Left colon (tissue), 2 donors: ENCODE measurements at places on chromosomes 12 and 14. TPM values are rescaled to one million over a fixed set of nuclear protein-coding genes. Genes with fewer than 3 reads are reported as not detected.
A peak's percentile ranks its signal among the peaks of the same experiment; 100 is the strongest.

DNA sequence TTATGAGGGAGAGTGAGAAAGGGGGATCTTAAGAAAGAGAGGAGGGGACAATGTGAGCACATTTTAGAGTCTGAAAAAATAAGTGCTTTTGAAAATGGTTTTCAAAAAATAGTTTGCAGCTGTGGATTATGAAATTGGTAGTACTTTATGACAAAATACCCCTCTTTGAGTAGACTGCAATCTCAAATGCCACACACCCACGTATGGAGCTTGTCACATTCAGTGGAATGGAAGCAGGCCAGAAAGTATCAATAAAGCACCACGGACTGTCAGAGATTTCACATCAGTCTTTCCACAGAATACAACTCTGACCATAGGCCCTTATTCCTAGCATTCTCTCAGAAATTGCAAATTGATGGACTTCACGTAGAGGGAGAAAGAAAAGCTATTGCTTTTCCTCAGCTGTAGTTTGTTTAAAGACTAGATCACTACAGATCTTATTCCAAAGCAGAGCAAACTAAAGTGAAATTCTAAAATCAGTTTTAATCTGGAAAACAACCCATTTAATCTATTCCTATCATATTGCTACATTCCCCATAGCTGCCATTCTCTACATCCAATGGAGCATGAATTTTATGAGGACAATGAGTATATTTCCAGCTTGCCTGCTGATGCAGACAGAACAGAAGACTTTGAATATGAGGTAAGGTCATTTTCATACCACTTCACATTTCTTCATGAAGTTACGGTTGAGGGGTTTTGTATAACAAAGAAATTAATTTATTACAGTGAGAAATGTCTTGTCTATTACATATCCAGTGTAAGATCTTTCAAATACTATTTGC lies 321.3 kb downstream of the PDZRN4 start:
- no peak for DNase-seq

DNA sequence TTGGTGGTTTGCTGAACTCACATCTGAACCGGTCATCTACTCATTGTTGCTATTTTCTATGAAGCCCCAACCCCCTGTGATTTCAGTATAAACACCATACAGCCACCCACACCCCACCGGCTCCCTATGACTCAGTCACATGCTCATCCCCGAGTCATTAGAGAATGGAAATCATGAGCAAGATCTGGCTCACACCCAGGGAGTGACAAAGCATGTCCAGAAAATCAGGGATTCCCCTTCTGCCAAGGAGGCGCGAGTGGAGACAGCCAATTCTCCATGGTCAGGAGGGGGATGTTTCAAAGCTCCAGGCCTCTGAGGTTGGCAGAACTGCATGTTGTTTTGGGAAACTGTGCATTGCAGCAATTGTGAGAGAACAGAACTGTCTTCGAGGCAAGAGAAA lies 657.5 kb upstream of the TBX3 start:
- peak; percentile 34 for DNase-seq

GRCh38 chr14:78491048-78491447 lies 320.9 kb downstream of the NRXN3 start:
- no peak for DNase-seq

DNA sequence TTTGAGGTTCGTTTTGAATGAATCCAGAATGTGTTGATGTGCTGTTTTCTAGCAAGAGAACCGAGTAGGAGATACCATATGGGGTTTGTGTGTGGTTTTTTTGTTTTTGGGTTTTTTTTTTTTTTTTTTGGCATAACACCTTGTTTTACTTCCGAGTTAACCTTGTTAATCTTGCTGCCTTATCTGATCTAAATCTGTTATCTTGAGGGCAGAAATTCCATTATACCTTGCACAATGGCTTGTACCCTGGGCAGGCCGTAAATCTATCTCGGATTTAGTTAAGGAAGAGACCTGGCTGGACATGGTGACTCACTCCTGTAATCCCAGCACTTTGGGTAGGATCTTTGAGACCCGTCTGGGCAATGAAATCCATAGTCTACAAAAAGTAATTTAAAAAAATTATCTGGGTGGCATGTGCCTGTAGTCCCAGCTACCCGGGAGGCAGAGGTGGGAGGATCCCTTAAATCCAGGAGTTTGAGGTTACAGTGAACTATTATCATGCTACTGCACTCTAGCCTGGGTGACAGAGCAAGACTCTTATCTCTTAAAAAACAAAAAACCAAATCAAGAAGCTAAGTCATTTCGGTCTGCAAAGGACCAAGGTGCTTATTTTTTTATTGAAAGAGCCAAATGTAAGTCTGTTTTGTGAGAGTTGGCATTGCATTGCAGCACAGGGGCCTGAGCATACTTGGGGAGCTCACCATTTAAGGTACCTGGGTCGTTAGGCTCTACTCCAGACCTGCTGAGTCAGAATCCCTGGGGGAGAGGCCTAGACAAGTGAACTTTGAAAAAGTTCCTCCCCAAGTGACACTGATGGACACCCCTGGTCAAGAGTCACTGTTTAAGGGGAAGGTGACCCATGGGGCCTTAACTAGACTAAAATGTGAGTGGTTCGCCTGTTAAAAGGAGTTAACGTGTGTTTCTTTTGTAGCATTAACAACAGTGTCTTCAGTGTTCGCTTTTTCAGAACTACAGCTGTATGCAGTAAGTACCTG lies 6.7 kb downstream of the DLST start:
- no peak for DNase-seq

DNA sequence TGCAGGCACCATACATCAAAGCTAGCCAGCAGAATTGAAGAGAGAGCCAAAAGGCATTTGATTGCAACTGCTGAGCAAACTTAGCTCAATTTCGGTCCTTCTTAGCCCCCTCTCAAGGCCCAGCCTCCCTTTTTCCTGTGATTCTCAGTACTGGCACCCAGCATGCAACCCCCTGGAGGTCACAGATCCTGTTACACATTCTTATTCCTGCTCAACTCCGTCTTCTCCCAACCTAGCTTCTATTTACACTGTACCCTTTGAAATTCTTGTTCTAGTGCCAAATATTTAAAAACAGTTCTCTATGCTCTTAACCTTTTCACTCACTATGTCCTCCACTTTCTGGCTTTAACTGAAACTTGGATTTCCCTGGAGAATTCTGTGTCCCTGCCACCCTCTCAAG lies 131.3 kb upstream of the CPSF6 start:
- DNase-seq = no peak

GRCh38 chr12:56749853-56750252 lies 2.3 kb downstream of the PRIM1 start:
- DNase-seq = no peak

DNA sequence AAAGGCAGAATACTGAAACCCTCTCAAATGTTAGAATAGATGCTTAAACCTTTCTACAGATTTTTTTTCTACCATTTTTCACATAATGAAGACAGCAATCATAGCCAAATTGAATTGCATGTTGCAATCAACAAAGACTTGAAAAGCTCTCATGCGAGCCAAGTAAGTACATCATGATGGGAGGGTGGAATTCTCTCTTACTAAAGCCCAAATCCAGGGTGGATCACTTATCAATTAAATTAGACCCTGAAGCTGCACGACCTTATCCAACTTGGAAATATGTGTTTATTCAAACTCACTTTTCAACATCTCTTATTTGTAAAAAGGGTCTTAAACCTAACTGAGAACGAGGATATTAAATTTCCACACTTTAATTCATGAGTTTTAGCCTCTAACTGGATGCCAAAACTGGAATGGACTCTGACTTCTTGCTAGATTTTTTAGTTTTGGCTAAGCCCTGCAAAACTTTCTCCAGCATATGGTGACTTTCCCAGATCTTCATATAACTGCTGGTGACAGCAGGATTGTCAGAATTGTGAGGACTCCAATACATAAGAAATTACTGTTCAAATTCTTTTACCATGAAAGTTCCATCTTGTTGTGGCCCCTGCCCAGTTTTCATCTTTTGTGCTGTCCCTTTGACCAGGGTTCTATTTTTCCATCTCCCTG lies 53.6 kb downstream of the HECTD4 start:
- no peak for DNase-seq

- DNase-seq = no peak
Observed at GRCh38 chr12:106646472-106646871, 63.7 kb downstream of the RFX4 start.

- DNase-seq = no peak
Observed at GRCh38 chr12:77973579-77973978, 142.9 kb downstream of the NAV3 start.

DNA sequence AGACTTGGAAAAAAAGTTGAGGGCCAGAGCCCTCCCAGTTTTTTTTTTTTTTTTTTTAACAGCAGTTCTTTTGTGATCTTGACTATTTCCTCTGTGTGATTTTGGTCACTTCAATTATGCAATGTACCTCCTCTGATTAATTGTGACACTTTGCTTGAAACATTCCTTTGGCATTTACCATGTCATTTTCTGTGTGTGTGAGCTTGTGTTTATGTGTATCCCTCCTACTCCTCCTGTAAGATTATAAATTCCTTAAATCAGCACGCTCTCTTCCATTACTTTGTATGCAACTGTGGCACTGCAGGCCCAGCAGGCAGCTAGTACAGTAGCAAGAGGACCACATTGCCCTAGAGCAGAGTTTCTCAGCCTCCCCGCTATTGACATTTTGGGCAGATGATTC lies 33.2 kb upstream of the GALNT16 start:
- DNase-seq = no peak

DNA sequence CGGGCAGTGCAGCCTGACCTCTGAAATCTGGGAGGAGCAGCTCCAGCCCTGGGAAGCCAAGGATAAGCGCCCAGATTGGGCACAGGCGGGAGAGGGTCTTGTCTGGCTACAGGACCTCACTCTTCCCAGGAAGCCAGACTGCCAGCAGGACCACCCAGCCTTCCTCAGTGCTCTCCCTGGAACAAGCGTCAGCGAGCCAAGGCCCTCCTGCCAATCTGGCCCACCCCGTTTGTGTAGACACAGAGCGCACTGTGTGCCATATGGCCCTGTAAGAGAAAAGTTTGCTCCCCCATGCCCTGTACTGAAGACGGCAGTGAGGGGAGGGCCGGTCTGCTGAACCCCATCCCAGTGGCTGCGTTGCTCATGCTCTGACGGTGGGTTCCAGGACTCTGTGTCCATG lies 1.2 kb upstream of the C14orf180 start:
- DNase-seq = no peak

DNA sequence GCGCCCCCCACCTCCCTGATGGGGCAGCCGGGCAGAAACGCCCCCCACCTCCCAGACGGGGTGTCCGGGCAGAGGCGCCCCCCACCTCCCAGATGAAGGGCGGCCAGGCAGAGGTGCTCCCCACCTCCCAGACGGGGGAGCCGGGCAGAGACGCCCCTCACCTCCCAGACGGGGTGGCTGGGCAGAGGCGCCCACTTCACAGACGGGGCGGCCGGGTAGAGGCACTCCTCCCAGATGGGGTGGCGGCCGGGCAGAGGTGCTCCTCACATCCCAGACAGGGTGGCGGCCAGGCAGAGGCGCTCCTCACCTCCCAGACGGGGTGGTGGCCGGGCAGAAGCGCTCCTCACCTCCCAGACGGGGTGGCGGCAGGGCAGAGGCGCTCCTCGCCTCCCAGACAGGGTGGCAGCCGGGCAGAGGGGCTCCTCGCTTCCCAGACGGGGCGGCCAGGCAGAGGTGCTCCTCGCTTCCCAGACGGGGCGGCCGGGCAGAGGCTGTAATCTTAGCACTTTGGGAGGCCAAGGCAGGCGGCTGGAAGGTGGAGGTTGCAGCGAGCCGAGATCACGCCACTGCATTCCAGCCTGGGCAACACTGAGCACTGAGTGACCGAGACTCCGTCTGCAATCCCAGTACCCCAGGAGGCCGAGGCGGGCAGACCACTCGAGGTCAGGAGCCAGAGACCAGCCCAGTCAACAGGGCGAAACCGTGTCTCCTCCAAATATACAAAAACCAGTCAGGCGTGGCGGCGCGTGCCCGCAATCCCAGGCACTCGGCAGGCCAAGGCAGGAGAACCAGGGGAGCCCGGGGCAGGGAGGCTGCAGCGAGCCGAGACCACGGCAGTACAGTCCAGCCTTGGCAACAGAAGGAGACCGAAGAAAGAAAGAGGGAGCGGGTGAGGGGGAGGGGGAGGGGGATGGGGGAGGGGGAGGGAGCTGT lies 12.9 kb upstream of the PXN start:
- DNase-seq = no peak

GRCh38 chr12:126949558-126949957 lies 1317.4 kb upstream of the TMEM132C start:
- DNase-seq = no peak

GRCh38 chr14:69687606-69688298 lies 76.4 kb downstream of the SUSD6 start:
- no peak for DNase-seq

DNA sequence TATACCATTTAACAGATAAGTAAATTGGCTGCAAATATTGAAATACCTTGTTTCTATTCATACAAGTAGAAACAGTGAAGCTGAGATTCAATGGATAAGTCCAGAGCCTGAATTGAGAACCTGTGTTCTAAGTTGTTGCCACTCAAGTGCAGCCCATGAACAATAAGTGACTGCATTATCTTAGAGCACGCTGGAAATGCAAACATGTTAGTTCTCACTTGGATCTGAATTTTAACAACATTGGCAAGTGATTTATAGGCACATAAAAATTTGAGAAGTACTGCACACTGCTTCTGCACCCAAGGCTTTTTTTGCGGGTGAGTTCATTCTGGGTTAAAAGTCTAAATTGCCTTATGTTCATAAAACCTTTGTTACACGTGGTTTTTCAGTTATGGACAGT lies 484.3 kb downstream of the NAV3 start:
- no peak for DNase-seq

DNA sequence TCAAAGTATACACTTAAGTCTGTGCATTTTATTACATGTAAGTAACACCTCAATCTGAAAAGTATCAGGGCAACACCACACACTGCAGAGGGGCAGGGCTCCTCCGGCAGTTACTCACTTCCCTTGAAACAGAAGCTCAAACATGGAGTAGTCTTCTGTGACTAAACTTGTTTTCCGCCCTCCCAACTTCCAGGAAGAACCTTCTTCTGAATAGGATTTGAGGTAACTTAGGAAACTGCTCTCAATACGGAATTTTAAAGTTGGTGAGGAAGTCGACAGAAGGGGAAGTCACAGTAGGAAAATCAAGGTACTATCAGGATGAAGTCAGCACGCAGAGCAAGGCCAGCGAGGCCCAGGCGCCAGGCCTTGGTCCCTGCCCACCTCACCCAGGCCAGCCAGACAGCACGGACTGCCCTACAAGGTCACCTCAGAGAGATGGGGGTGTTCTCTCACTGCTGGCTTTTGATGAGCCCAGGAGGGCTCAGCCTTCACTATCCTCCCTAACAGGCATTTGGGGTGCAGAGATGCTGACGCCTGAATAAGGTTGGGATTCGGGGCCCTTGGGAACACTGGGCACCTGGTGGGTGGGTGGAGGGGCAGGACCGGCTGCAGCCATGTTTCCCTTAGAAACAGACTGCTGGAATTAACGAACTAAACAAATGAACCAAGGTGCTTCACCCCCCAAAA lies 5.8 kb downstream of the ANKRD9 start:
- DNase-seq = no peak

- DNase-seq = no peak
Observed at GRCh38 chr14:23125933-23126524, 7.0 kb upstream of the CEBPE start.

Gene EMP1
- total RNA-seq = 1,135 TPM

Gene CELA1
- not detected for total RNA-seq

Gene DHH
- 0.31 TPM for total RNA-seq

Gene TCP11L2
- total RNA-seq = 22.1 TPM

Gene NELL2
- total RNA-seq = 6.1 TPM

Gene CABP1
- total RNA-seq = 2.5 TPM

Gene TMEM229B
- total RNA-seq = 5.0 TPM

Gene TAMALIN
- total RNA-seq = 9.0 TPM

Gene PLEKHG3
- 90.1 TPM for total RNA-seq

Gene KRT73
- not detected for total RNA-seq
